ENCODE measurements at places on chromosomes 13 and 19.

DNA sequence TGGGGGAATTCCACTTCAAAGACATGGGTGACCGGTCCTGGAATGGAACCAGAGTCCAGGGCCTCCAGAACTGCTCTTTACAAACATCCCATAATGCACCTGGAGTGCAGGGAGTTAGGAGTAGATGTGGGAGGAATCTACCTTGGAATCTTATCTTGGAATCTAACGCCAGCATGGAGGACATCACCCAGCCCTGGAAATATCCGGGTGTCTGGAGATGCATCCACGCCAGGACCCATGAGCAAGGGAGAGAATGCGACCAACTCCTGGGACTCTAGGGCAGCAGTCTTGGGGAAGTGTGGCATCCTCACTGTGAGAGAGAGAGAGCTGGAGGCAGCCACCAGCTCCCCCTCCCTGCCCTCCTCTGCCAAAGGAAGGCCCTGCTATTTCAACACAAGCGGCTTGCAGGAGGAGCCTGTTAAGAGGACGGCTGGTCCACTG lies 211.8 kb downstream of the UQCRFS1 start:
- peak; percentile 75 for DNase-seq

- no peak for DNase-seq
These were observed 256.0 kb upstream of the IRS2 start for GRCh38 chr13:110042253-110042950.

DNA sequence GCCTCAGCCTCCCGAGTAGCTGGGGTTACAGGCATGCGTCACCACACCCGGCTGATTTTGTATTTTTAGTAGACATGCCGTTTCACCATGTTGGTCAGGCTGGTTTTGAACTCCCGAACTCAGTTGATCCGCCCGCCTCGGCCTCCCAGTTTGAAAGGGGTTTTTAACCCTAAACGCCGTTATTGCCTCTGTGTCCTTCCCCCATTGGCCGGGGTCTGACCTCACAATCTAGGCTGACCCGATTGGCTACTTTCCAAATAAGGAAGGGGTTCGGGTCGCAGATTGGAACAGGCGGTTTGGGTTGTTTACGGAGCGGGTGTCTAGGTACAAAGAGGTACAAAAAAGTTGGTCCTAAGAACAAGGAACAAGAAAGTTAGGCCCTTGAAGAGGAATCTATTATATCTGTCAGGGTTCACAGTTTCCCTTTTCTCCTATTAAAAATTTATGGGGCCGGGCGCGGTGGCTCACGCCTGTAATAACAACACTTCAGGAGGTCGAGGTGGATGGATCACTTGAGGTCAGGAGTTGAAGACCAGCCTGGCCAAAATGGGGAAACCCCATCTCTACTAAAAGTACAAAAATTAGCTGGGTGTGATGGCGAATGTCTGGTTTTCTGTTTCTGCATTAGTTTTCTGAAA lies 1.0 kb downstream of the ZNF253 start:
- DNase-seq: peak; percentile 5

DNA sequence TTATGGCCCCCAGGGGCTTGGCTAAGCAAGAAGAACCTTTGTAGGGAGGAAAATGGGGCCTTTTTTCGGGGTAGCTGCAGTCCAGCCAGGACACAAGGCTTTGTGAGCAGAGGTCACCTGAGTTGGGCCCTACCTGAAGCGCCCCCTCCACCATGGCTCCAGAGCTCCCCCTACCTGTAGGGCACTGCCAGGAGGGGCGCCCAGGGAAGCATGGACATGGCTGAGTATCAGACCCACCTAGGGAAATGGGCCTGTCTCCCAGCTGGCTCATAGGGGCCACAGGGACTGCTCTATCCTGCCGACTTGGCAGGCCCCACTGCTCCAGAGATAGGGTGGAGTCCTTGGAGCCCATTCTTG lies 9.0 kb upstream of the CEBPA start:
- DNase-seq: no peak

DNA sequence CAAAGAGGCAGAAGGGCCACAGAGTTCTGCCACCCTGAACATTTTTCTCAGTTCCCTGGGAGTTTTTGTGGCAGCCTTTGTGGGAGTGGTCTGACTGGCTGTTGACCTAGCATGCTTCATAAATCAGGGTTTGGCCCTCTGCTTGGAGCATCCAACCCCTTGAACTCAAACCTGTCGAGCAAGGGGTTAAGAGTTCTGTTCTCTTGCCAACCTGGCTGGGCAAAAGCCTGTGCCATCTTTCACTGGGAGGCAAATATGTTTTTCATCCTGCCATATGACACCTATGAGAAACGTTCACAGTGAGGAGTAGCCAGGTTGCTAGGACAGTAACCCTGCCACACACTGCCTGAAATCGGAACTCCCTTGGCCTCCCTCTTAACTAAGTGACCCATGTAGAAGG lies 7.7 kb upstream of the TEX26 start:
- DNase-seq: no peak

- no peak for DNase-seq
These were observed 230.2 kb downstream of the TUBA3C start for GRCh38 chr13:18951412-18951811.

DNA sequence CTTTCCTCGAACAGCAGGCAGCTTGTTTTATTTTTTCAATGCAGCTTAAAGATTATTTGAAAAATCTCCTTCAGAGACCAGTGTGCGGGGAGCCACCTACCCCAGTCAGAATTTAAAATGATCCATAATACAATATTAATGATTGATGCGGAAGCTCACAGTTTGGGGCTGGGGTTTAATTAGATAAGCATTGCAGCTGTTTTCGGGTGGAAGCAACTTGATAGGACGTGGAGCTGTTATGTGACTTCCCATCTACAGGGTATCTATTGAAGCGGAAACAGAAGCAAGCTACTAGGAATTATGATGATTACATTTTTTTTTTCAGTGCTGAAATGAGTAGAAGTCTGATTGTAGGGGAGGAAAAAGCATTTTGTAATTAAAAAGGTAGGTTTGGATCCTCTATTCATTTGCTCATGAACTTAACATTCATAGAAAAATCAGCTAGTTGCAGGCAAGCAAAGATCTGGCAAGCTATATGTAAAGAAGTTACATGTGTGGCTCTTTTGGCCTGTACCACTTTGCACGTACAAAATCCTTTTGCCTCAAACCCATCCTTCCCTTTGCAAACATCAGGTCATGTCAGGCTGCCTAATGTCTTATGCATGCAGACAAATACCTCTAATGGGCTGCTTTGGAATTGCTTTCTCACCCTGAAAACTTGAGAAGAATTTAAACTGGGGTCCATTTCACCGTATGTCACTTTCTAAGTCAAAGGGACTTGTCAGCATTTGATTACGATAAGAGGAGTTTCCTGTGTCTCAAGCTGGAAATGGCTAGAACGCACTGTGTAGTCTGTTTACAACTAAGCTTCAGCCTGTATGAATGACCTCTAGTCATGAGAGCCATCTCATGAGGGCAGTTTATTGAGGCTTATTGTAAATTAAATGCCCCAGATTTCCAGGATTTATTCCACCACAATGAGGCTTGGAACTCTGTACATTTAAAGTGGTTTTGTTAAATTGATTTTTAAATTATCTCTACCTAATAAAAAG lies 267.1 kb upstream of the TMTC4 start:
- DNase-seq: no peak

GRCh38 chr13:102293723-102294122 lies 108.1 kb downstream of the FGF14 start:
- DNase-seq: no peak

DNA sequence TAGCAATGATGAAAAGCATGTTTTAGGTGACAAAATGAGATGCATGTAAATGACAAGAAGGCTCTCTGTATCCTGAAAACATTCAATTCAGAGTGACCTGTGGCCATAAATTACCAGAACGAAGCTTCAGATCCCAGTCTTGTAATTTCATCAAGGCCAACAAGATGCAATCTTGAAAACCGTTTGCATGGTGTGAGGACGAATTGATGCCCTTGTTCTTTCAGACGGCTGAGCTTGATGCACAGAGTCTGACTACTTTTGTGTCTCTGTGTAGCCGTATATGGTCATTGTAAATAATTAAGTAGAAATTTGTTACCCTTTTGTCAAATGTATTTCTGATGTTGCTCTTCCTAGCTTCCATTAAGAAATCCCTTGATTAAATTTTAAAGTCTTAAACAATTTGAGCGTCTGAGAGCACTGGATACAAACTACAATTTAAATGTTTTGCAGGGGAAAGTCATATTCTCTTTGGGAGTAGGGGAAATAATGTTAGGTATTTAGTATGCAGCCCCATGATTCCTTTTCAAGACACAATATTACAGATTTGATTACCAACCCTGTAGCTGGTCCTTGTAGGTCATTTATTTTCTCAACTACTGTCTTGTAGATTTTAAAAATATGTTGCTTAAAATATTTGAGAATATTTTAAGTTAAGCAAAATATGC lies 125.8 kb upstream of the PCDH9 start:
- no peak for DNase-seq

GRCh38 chr13:65881561-65882155 lies 1348.5 kb downstream of the PCDH9 start:
- no peak for DNase-seq

DNA sequence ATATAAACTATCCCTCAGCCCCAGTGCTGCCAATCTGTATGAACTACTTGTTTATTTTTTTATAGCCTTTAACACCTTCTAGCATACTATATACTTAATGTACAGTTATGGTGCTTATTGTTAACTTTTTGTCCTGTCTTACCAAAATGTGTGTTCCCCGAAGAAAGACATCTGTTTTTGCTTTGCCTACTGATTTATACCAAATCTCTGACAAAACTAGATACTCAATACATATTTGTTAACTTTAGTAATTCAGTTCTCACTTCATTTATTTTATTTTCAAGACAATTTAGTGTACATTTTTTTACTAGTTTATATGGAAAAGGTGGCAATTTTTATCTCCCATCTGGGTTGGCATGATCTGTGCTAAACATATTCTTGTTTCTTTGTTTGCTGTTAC lies 824.3 kb upstream of the ATXN8OS start:
- DNase-seq: no peak

- DNase-seq: peak; percentile 6
These were observed 128.9 kb upstream of the KLHL1 start for GRCh38 chr13:70237131-70237530.

GRCh38 chr13:58239774-58240268 lies 608.3 kb downstream of the PCDH17 start:
- no peak for DNase-seq

- DNase-seq: no peak
These were observed 13.8 kb upstream of the EHD2 start for GRCh38 chr19:47699360-47699917.

GRCh38 chr13:70043685-70044084 lies 63.9 kb upstream of the ATXN8OS start:
- peak; percentile 93 for DNase-seq

GRCh38 chr13:66424422-66424821 lies 805.7 kb downstream of the PCDH9 start:
- peak; percentile 8 for DNase-seq

- DNase-seq: no peak
These were observed 18.4 kb upstream of the MYADM start for GRCh38 chr19:53849237-53849676.

GRCh38 chr13:80840316-80840976 lies 499.5 kb upstream of the SPRY2 start:
- DNase-seq: peak; percentile 66

GRCh38 chr13:113656831-113657671 lies 947 bp downstream of the ATP4B start:
- no peak for DNase-seq

GRCh38 chr19:46726551-46726950 lies 9.6 kb upstream of the PRKD2 start:
- no peak for DNase-seq

DNA sequence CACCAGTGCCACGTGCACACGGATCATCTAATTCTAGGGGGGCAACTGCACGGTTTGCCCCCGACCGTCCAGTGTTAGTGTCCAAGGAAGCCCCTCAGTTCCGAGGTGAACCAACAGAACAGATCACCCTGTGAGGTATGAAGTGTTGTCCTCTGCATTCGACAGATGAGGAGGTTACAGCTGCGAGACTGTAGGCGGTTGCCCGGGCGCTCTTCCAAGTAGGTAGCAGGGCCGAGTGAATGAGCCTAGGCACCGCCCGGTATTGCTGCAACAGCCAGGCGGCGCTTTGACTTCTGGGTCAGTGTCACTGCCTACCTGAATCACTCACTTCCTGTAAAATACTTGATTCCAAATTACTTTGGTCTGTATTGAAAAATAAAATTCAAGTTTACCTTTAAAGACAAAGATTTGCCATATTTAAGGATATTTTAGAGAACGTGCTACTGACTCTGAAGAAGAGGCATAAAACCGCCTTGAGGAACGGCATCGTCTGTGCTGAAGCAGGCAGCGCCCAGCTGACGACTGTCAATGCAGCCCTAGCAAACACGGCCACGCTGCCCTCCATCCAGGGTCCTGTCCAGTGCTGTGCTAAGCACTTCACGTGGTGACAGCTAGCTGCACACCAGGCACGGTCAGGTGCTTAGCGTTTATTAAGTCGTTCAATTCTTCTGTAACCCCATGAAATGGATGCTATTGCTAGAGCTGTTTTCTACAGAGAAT lies 19.3 kb upstream of the RASA3 start:
- DNase-seq: peak; percentile 15

- DNase-seq: no peak
These were observed 89.3 kb downstream of the C13orf42 start for GRCh38 chr13:51021811-51022210.

DNA sequence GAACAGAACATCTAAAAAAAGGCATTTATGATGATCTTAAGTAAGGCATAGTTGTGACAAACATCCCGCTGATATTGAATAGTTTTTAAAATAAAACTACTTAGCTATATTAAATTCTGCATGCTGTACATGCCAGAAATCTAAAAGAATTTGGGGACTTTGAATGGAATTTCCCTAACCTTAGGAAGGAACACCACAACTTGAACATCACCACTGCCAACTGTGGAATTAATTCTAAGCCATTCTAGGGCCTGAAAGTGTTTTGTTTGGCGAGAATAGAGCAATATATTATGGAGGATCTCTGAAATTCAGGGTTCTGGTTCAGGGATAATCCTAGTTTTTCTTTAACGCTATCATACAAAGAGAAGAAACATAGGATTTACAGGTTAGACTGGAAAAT lies 17.8 kb upstream of the LATS2 start:
- DNase-seq: no peak

GRCh38 chr19:33432446-33433170 lies 59.1 kb downstream of the CEBPG start:
- DNase-seq: no peak

DNA sequence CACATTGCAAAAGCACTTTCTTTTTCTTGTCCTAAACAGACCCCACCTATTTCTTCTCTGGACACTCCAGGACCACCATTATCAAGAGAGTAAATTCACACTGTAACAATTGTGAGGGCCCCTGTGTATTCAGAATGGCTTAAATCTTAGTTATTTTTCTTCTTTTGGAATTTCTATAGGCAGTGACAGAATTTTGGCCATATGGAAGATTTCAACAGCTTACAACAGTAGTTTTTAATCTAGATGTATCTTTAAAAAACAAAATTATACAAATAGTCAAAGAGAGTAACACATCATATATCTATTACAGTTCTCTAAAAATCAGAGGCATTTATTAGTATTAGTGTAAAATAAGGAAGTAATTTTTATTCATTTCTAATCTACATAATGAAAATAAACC lies 482.1 kb downstream of the LIG4 start:
- DNase-seq: no peak

- DNase-seq: no peak
These were observed 22.4 kb downstream of the CACNG6 start for GRCh38 chr19:54013866-54014265.

Data from renal cortical epithelial cell (primary cell).